ENCODE measurements at places on chromosomes 7 and 10. TPM values are rescaled to one million over a fixed set of nuclear protein-coding genes. Genes with fewer than 3 reads are reported as not detected.

The SORBS1 gene
- total RNA-seq, result 1.7 TPM

DNA sequence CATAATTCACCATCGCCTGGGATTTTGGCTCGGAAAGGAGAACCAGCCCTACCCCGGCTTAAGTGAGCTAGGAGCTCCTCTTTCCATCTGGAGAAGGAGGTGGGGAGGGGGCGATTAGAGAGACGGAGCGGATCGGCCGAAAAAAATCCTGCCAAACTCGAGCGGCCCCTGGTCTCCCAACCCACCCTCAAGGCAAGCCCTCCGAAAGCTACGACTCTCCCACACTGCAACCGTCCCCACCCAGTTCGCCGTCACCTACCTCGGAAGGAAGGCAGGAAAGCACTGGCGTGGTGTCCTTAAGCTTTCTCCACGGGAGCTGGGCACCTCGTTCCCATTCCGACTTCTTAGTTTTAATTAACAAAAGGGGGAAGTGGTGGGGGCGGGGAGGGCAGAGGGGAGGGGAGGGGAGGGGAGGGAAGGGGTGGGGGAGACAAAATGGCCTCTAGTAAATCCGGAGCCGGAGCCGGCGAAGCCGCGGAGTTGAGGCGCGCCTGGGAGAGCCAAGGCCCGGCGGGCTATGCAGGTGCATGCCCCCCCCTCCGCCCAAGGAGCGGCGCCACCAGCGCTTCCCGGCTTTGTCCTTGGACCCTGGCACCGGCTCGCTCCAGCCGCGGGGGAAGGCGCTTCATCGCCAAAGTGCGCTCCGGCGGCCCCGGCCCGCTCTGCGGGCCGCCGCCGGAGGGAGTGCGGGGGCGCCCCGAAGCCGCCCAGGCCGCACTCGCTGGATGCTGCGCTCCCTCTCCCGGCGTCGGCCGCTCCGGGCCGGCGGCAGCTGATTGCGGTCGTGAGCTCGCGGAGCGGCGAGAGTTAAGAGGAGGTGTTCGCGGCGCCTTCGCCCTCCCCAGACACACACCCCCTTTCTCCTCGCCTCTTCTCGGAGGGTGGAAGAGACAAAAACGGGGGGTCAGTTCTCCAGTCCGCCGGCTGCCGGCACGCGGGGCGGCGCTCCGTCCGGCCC lies at the start of gene LRRC4:
LRRC4 (minus strand) TSS at position 784 of the 958 bp plus-strand sequence. CDS start 797 bp downstream, outside the sequence.
- no peak for DNase-seq

DNA sequence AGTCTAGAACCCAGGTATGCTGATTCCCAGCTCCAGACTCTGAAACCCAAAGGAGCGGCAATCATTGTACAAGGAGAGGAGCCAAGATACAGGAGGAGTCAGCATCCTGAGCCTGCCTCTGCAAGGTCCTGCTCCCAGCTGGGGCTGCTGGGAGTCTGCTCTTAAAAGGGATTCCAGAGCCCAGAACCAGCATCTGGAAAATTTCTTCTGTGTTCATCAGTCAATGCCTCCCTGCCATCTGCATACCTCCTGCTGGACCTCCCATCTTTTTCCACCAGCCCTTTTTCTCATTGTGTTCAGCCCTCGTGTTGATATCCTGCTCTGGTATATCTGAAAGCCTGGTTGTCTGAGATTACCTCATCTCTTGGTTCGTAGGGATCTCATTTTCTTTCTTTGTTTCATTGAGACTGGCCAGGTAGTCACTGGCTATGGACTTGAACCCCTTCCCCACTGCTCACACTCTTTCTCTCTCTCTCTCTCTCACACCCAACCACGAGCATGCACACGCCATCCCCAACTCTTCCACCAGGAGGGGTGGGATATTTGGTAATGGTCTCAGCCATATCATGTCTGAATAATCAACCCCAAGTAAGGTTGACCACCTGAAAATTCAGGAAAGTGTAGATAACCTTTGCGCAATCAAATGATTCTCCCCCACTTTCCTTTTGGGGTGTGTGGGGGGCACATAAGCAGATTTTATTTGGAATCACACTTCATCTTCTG lies 608.8 kb downstream of the LRMDA start:
- no peak for DNase-seq

DNA sequence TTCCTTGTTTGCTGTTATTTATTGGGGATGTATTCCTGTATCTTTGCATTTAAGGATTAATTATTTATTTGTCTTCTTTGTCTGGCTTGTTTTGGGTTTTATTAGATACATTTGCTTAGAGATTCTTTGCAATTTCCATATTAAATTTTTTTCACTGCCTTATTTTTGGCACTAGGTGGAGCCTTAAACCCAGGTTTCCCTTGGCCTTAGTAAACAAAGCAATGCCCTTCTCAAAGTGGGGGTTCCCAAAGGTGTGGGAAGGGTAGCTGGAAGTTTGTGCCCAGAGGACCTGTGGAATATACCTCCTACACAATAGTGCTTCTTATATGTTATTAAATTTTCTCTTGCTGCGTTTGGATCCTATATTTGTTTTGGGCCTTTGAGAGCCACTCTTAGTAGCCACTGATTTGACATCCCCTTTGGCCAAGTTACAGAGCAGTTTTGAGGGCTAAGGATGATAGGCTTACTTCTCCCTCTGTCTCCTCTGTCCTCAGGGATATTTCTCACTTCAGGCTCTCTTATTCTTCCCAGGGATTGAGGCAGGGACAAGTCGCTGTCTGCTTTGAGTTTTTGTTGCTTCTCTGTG lies 162.3 kb downstream of the ITGB1 start:
- no peak for DNase-seq

- peak; percentile 86 for DNase-seq
Observed at GRCh38 chr10:13717936-13718772, 131.4 kb downstream of the PRPF18 start.

DNA sequence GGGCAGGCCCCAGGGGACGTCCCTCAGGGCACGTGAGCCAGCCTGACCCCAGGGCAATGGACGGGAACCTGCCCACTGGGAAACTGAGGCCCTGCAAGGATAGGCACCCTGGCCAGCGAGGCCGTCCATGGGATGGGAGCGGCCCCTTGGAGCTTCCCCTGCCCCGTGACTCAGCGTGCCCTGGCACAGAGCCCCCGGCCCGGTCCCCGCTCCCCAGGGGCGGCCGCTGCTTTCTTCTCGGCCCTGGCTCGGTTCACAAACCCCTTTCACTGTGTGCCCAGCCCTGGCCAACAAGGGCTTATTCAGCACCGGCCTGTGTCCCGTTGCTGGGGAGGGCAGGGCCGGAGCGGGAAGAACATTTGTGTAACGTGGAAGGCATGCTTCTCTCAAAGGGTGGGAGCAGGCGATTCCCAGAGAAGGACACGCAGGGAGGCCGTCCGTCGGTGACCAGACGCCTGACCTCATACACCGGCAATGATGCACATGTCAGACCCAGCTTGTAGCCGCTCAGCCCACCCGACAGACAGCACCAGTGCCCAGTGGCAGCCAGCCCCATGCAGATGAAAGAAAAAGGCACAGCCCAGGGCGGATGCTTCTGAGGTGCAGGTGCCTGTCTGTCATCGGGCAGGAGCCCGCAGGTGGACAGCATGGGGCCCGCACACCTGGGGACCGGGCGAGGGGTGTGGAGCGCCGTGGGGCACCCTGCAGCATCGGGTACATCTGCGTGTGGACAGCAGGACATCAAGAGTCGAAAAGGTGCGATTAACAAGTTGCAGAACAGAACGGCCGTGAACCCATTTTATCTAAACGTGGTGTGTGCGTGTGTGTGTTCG lies 94.5 kb downstream of the PDGFA start:
- no peak for DNase-seq

- no peak for DNase-seq
Observed at GRCh38 chr10:102580230-102580629, 64.0 kb upstream of the TRIM8 start.

DNA sequence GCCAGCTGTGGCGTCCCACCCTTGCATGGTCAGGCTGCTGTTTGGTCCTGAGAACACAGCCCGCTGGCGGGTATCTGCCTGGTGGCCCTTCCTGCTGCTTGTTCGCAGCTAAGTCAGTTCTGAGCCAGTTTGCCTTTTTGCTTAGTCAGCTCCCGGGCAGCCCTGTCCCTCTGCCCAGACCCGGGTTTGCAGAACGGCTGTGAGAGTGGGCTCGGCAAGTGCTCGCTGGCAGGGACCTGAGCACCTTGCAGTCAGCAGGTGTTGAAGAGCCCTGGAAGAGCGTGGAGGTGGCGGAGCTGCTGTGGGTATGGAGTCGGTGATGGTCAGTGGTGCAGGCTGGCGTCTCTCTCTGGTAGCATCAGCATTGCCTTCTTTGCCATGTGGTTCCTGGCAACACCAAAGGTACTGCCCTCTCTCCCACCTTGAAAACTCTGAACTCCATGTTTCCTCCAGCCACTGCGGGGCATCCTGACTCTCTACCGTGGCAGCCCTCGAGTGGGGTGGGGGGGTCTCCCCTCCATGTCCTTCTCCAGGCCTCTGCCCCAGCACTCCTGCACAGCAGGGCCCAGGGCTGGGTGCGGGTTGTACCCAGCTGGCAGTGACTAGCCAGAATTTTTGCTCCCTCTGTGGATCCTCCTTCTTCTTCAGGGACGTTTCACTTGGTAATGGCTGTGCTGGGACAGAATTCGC lies 4.6 kb downstream of the INPP5A start:
- DNase-seq, result no peak

- DNase-seq, result no peak
Observed at GRCh38 chr7:72032934-72033333, 379.2 kb downstream of the CALN1 start.

Data from osteocyte (in vitro differentiated cells).